ENCODE measurements at places on chromosomes 12 and 14.

- DNase-seq, result no peak
These were observed 100.4 kb upstream of the FGD4 start for GRCh38 chr12:32298917-32299316.

DNA sequence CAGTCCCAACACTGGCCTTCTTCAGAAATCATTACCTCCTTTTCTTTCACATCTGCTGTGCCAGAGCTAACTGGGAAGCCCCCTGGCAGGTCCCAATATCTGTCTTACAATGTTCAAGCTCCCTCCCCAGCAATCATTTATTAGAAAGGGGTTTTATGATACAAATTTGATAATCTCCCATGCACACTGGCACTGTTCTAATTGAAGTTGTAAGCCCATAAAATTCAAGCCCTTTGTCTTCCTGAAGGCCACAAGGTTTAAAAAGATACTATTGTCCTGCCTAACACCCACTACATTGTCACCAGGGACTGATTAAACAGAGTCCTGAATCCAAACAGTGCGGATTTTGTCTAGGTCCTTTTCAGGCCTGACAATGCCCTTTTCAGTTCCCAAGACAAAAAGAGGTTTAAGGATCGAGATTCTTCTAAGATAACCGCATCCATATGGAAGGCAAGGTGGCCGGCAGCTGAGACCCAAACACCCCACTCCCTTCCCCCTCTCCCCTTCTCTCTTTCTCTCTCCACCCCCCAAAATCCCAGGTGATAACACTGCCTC is 3.3 kb downstream of the NKX2-8 start:
- DNase-seq, result no peak

GRCh38 chr14:95327558-95328374 is 8.1 kb upstream of the CLMN start:
- DNase-seq, result peak; percentile 50

DNA sequence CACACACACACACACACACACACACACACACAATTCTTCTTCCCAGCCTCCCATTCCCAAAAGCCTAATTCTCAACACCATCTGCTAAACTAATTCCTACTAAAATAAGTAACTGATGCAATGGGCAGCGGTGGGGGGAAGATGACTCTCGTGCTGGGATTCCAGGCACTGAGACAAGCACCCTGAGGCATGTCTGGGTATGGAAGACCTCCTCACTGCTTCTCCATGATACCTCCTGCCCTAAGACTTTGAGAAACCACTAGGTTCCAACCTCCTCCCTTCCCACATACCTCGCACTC is 789 bp upstream of the VWF start:
- no peak for DNase-seq

DNA sequence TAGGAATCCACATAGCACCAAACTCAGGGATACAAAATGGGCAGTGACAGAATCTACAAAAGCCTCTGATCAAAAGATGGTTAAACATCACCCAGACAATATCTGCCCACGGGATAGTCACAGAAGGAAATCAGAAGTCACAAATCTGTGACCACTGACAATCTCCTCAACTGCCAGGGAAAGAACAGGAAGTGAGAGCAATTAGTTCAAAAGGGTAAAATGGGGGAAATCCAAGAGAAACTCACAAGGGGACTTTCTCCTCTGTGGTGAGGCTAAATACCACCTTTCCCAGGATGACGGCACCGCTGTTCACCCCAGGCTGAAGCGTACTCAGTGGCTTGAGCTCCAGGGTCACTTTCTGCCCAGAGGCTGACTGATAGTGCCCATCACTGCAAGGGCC is 10.7 kb downstream of the TTC5 start:
- no peak for DNase-seq

GRCh38 chr12:50734409-50735263 is 29.3 kb upstream of the ATF1 start:
- peak; percentile 5 for DNase-seq

DNA sequence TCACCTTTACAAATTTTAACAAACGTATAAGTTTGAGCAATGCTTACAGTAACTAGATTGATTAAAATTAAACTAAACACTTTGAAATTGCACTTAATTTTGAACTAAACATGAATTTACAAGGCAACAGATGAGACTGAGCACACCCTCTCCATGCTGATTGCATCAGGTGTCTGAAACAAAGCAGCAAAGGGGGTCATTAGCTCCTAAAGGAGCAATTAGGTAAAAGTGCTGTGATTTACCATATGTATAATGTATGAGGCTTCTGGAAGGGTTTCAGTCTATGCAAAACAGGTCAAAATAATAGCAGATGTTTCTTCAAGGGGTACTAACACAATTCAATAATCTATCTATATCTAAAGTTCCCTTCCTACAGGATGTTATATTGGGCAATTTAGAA is 98.8 kb upstream of the LMNTD1 start:
- no peak for DNase-seq

DNA sequence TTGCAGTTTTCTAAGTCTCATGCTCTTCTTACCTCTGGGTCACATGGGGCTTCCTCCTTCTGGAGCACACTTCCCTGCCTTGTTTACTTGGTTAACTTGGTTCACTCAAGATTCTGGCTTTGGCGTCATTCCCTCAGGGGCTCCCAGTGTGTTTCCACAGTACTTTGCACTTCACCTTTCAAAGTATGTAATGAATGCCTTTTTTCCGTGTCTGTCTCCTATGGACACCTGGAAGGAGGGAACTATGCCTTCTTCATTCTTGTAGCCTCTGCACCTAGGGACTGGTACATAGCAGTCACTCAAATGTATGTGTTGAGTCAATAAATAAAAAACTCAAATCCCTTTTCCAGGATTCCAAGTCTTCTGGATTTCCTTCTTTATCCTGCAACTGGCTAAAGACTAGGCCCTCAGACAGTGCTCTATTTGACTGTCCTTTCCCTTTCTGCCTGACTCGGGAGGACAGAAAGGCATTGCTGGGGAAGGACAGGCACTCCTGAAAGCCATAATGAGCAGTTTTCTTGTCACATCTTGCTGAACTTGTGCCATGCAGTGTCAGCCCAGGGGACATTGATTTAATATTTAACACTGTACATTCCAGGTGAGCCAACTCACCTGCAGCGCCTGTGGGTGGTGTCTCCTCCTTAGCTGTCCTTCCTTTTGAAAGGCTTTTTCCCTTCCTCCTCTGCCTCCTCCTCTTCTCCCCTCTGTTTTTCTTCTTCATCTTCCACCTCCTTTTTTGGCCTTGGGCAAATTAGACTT is 12.8 kb downstream of the MYRFL start:
- DNase-seq, result no peak

GRCh38 chr14:81269979-81270375 is 49.2 kb upstream of the GTF2A1 start:
- DNase-seq, result no peak

GRCh38 chr14:92122351-92122677 is 545 bp downstream of the CPSF2 start:
- peak; percentile 10 for DNase-seq

DNA sequence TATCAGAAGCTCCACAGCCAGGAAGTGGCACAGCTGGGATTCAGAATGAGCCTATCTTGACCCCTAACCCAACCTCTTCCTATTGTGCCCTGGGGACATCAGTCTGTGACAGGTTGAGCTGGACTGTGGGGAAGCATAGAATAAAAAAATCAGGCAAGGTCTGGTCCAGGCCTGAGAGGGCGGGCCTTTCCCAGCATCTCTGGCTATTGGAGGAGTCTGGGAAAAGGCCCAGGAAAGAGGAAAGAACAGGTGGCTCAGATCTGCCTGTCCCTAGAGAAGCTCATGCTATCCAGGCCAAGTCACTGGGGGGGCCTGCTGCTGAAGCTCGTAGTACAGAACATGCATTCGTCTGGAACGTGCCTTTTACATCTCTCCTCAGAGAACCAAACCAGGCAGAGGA is 100.5 kb downstream of the PPM1H start:
- no peak for DNase-seq

DNA sequence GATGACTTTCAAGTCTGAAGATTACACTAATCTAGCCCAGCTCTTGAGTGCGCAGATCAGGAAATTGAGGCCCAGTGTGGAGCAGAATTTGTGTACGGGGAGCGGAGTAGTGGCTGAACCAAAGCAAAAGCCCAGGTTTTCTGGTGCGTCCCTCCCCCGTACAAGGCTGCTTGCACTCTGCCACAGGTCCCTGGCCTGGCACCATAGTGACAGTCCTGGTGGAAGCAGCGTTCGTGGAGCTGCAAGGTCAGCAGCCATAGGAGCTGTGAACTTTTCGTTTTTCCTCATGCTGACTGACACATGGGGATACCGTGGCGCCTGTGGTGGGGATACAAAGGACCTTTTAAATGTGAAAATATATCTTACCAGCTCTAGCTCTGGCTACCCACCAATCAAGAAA is 1.7 kb downstream of the EVL start:
- no peak for DNase-seq

DNA sequence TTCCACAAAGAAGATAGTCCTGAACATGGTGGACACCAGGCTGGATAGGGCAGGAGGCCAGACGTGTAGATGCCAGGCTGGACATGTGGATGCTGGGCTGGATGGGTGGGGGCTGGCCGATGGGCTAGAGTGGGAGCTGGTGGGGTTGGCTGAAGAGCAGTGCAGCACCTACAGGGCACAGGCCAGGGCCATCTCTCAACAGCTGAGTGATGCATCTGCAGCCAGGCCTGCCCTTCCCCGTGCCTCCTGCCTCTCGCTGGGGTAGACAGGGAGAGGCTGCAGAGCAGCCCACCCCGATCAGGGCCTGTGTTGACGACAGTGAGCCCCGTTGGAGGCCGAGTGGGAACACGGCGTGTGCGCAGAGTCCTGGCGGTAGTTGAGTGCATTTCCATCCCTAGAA is 39.3 kb downstream of the EP400 start:
- no peak for DNase-seq

DNA sequence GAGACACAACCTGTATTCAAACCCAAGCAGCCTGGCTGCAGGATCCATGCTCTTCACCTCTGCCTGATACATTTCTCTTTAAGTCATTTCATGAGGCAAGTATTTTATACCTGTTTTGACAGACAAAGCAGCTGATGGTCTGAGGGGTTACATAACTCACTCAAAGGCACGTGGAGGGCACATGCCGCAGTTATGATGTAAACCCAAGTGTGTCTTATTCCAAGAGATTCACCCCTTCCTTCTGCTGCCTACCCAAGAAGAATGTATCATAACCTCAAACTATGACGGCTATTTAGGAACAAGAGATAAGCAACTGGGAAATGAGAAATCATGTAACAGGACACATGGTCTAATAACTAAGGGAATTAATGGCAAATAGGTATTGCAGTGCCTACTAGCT is 329.8 kb upstream of the TMPO start:
- no peak for DNase-seq

DNA sequence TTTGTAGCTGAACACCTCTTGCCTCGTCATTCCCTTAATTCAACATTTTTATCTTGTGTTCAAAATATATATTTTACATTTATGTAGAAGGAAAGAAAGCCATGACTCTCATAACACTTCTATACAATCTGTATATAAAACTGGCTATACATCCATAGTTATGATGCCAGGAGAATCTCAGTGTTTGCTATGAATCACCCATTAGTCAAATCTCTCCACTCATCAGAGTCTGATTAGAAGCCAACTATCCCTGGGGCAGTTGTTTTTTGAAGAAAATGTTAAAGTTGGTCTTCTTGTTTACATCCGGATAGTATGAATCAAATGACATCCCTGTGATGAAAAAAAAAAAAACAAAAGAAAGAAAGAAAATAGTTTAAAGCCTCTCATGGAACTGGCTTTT is 503.9 kb downstream of the NELL2 start:
- no peak for DNase-seq

- no peak for DNase-seq
These were observed 149.9 kb upstream of the BTG1 start for GRCh38 chr12:92295523-92295922.

- DNase-seq, result no peak
These were observed 71.0 kb upstream of the CDKN3 start for GRCh38 chr14:54325766-54326165.

GRCh38 chr14:58721723-58722122 is 84.0 kb downstream of the DACT1 start:
- no peak for DNase-seq

GRCh38 chr12:26172539-26172938 is 22.8 kb upstream of the SSPN start:
- no peak for DNase-seq

GRCh38 chr12:131282292-131283080 is 328.8 kb downstream of the ADGRD1 start:
- no peak for DNase-seq

DNA sequence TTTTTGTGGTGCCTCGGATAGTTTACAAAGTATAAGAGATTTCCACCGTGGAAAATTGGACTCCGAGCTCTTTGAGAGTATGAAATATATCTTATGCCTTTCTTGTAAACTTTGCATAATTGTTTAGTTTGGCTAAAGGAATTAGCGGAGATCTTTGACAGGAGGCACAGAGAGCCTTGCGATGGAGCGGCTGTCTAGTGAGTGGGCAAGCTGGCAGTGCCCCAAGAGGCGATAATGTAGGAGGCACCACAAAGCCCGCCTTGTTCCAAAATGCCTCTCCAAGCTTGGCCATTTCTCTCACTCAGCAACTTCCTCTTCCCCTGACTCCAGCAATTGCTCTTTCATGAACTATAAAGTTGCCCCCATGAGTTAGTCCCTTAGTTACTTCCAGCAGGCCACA is 270.1 kb upstream of the PRICKLE1 start:
- no peak for DNase-seq

- DNase-seq, result no peak
These were observed 608 bp downstream of the ZNF410 start for GRCh38 chr14:73887318-73887616.

GRCh38 chr12:68612202-68612601 is 1.5 kb downstream of the RAP1B start:
- no peak for DNase-seq

DNA sequence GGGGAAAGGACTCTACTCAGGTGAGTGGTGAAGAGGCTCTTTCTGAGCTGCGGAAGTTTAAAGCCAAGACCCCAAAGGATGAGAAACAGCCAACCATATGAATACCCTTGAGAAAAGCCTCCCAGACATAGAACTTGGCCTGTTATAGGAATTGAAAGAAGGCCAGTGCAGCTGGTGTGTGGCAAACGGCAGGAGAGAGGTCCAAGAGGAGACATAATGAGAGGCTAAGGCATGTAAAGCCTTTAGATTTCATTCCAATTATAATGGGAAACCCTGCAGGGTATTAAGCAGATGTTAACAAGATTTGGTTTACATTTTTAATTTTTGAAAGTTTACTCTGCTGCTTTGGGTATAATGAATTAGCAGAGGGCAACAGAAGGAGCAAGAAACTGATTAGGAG is 552.1 kb upstream of the FBXO33 start:
- DNase-seq, result no peak

GRCh38 chr12:50403001-50403440 is 2.3 kb downstream of the LARP4 start:
- DNase-seq, result no peak

DNA sequence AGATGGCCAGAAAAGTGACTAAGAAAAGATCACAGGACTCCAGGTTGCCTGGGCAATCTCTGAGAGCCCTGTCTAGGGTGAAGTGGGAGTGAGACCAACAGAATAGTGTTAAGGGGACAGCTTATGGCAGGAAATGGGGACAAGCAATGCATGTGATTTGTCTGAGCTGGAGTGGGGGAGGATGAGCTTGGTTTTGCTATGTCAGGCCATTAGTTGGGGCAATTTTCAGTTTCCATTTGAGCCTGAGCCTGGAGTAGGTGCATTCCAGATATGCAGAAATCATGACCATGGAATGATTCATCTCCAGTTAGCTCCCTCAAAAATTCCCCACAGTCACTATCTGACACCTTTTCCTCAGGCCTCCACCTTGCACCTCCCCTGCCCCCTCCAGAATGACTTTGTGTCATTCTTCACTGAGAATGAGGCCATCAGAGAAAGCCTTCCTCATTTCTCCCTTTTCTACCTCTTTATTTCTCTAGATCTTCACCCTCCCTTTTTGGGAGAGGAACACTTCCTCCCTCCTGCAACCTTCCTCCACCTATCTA is 150.9 kb upstream of the PLEKHG7 start:
- DNase-seq, result no peak

All from GM12891 (cell line).